ENCODE measurements at places on chromosomes 3 and 15.
A peak's percentile ranks its signal among the peaks of the same experiment; 100 is the strongest.

GRCh38 chr15:92413510-92413909 lies 19.8 kb downstream of the ST8SIA2 start:
- no peak for DNase-seq

DNA sequence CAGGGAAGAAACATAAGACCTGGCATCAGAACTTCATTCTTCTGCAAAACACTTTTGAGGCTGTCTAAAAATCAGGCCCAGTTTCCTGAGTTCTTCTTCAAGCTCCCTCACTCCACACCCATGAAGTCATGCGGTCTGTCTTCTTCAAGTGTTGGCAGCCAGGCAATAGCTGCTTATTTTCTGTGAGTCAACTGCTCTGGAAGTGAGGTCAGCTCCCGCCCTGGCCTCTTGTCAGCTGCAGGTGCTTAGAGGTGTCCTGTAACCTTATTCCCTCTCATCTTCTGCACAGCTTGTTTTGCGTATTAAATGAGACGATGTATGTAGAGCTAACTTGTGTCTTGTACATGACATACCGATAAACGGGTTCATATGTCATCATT lies 226.1 kb downstream of the ADAMTS17 start:
- no peak for DNase-seq

DNA sequence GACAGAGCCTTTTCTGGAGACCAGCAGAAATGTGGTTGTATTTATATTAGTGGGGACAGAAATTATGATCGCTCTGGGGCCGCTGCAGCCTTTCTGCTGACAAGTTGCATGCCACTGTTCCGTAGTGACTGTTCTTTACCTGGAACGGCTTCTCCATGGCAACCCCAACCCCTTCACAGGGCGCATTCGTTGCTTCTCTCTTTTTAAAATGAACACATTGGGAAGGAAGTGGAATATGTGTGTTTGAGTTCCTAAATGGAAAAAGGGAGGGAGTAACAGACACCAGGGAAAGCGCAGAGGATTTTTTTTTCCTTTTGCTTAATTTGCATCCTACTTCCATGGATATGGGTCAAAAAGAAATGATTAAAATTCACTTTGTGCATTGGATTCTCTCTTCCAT lies 482.0 kb upstream of the SUCLG2 start:
- no peak for DNase-seq

GRCh38 chr3:89577637-89578530 lies 470.5 kb downstream of the EPHA3 start:
- DNase-seq: no peak

- DNase-seq: no peak
These were observed 456.2 kb upstream of the THBS1 start for GRCh38 chr15:39124553-39125171.

- DNase-seq: no peak
These were observed 222.7 kb downstream of the TP63 start for GRCh38 chr3:189853906-189854305.

DNA sequence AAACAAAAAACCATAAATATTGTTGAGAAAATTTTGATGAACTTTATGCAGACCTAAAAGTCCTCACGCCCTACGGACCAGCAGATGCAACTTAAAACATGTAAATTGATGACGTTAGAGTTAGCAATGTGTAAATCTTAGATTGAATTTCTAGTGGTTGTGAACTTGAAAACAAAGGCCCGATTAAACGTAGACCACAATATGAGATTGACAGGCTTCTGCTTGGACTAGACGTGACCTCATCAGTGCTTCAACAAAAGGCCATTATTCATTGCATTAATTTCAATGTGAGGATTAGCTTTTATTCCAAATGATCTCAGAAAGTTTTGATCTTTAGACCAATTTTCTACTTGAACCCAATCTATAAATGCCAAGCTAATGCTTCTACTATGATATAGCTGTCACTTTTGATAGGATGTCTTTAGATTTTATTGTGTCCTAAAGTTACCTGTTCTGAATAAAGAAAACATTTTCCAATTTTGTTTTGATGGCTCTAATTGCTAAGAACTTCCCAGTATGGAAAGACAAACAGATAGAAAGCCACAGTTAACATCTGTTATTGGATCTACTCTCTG lies 55.4 kb upstream of the SPPL2A start:
- no peak for DNase-seq

GRCh38 chr3:16251316-16252085 lies 13.2 kb downstream of the DPH3 start:
- no peak for DNase-seq

DNA sequence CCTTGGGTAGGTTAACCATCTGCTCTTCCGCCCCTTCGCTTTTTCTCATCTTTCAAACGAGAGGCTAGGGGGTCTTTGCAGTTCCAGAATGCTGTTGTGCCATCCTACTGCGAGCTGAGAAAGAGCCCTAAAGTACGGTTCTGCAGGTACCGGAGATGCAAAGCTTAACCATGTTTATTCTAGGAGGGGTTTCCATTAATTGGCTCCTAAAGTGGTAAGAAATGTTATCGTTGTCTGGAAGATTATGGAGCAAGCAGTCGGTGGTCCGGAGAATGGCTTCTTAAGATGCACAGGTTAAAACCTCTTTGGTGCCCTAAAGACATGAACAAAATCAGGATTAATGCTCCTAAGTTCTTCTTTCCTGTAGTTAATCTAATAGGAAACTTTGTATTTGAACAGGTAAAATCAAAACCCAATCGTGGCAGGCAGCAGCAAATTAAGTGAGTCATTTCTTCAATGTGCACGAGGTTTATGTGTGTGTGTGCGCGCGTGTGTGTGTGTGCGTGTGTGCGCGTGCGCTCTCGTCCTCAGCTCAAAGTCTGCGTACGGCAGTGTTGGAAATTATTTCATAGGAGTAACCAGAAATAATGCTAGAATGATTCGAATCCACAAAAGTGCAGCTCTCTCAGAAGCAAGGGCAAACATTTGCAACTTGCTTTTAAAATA lies 772 bp downstream of the FAM81A start:
- no peak for DNase-seq

GRCh38 chr3:168061332-168061996 lies 34.3 kb downstream of the GOLIM4 start:
- no peak for DNase-seq

- no peak for DNase-seq
These were observed 43.5 kb downstream of the SCN5A start for GRCh38 chr3:38605981-38606380.

GRCh38 chr3:129793942-129794310 lies 99.6 kb downstream of the TMCC1 start:
- DNase-seq: peak; percentile 38

DNA sequence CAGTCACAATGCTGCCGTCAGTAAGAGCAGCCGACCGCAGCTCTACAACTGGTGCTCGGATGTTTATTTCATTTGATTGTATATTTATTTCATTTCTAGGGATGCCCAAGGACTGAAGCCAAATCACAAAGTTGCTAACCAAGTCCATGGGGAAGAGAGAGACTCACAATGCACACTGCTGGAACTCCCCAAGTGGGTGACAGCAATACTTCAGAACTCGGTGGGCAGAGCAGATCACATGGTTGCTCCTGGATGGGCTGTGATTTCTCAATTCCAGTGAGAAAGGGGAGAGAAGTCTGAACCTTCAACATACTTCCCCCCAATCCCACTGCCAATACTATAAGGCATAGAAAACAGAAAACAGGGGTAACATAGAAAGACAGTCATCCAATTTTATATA lies 265.8 kb upstream of the WNT5A start:
- DNase-seq: no peak

GRCh38 chr3:93994056-93994455 lies 14.1 kb downstream of the ARL13B start:
- DNase-seq: no peak

DNA sequence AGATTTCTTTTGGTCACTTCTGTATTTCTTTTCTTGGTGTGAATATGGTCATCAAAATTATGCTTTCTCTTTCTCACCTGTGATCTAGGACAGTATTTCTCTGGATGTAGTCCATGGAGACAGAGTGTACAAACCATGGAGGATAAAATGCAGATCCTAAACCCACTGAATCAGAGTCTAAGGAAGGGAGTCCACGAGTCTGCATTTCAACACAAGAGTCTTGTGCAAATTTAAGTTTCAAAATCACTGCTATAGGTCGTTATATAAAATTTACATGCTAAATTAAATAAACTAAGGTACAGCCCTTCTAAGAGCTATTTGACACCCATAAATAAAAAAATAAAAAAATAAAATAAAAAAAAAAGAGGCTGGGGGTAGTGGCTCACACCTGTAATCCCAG lies 17.3 kb upstream of the UBE2E2 start:
- DNase-seq: no peak

GRCh38 chr15:32659340-32660155 lies 18.0 kb downstream of the SCG5 start:
- DNase-seq: no peak

- DNase-seq: no peak
These were observed 934.6 kb downstream of the TUSC7 start for GRCh38 chr3:117644203-117644602.

DNA sequence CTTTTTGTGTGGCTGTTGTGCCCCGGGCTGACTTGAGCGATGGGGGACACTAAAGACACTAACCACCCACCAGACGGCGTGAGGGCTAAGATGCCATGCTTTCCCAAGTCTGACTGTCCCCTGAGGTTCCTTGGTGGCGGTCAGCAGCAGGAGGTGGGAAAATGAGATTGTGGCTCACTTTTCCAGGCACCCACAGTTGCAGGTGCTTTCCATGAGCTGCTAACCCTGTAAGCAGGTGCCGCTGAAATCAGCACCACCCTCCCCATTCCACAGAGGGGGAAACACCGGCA lies 17.7 kb downstream of the PRR23E start:
- no peak for DNase-seq

- DNase-seq: peak; percentile 64
These were observed 185.3 kb upstream of the FEZF2 start for GRCh38 chr3:62558549-62559112.

DNA sequence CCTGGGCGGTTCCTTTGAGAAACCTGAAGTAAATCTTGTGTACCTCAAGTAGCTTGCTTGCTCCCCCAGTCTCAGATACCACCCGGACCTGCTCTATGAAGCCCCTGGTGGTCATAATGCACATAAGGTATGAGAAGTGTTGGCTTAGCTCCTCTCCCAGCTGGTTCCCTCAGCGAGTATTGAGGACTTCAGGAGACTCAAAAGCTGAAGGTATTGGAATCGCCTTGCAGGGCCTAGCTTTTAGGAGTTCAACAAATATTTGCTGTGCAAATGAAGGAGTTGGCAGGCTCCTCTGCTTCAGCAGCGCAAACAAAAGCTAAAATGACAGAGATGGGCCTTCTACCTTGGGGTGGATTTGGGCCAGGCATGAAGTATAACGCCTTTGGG lies 1.7 kb downstream of the CMTM8 start:
- peak; percentile 63 for DNase-seq

- DNase-seq: no peak
These were observed 458 bp upstream of the STAC start for GRCh38 chr3:36379872-36380220.

DNA sequence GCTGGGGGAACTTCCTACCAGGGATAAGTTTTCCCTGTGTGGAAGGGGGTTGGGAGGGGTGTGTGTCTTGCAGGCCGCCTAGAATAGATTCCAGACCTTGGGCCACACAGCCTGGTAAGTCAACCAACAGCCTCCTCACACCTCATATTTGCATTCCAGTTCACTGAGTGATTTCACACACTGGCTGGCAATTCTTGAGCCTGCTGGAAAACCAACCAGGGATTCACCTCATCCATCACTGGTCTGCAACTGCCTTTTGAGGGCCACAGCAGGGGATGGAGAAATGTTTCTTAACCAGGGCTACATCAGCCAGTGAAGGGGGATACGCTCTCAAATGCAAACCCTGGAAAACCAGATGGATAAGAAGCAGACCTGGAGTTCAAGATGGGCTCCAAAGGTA lies 2.0 kb downstream of the FSTL1 start:
- DNase-seq: no peak

DNA sequence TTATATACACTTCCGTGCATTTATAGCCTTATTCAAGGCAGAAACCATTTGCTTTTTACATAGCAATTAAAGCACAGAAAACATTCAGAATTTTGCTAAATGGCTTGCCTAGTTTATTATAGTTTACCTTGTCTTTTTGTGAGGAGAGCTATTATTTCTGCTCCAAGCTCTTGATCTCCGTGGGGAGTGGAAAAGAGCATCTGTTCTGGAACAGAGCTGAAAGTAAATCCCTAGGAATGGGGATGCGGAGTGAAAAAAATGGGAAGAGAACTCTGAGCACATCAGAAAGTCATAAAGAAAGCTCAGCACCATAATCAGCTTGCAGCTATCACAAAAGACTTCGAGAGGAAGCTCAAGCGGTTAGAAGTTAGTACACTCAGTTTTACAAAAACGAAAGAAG lies 1006.7 kb downstream of the ROBO2 start:
- DNase-seq: no peak

- no peak for DNase-seq
These were observed 28.7 kb downstream of the RPSA start for GRCh38 chr3:39435006-39435748.

- no peak for DNase-seq
These were observed 12.1 kb downstream of the EDC3 start for GRCh38 chr15:74683758-74684157.

DNA sequence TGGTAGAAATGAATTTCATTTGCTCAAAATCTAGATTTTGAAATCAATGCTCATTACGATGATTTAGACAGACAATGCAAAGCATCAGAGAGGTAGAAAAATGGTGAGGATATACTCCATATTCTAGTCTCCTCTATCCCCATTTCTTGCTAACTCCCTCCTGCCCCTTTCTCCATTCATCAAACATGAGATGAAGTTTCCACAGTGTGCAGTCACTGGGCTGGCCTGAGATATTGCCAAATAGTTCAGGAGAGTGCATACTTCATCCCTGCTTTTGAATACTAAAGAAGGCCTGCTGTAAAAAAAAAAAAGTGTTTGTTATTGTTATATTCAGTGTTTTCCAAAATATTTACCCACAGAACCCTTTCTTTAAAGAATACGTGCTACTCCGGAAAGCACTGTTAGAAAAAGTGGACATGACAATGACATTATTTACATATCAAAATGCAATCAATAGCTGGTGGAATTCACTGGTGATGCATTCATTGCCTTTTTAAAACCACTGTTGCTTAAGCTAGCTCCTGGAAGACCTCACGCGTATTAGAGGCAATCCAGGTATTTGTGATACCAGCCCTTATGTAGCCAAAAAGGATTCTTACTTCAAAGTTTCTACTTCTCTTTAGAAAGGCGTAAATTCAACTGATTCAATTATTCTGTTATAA lies 247.6 kb upstream of the SOX2 start:
- no peak for DNase-seq
